ENCODE measurements at places on chromosomes 7 and 10.

DNA sequence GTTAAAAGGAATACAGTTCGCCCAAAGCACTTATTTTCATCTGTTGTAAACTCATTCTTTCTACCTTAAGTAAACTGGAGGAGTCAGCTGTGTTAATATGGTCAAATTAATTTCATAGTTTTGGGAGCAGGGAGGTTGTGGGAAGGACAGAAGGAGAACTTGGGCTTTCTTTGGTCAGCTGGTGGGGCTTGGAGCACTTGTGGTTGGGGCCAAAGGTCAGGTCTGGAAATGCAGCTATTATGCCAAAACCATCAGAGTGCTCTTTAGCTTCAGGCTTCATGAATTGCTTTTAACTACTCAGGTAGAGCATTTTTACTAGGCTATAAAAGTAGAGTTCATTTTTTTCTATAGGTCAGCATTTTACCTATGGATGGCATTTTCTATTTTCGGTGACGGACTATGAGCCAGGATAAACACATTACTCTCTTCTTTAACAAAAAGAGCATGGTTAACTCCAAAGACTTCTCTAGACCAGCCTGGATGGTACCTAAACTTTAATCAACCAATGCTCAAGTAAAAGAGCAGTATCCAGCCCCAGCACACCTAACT is 30.0 kb downstream of the STEAP4 start:
- no peak for DNase-seq

- no peak for DNase-seq
These were observed 25.4 kb downstream of the TBATA start for GRCh38 chr10:70759781-70760180.

DNA sequence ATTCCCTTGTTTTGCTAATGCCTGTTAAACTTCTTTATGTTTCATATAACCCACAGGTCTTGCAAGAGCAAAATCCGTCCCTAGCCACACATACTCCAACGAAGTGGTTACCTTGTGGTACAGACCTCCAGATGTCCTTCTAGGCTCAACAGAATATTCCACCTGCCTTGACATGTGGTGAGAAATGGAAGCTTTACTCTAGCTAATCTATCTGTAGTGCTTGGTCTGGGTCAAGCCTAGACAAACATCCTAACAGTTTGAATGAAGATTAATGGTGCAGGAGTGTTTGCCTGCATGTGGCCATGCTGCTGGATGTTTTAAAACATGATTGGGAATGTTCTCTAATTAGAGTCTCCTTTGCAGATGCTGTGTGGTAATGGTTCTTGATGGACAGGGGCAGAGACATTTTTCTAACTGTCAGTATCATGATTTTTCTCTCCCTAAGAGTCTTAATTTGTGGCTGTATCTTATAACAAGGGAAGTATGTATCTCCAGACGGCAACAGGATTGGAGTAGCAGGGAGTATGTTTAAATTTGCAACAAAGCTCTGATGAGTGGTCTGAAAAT is 308.5 kb upstream of the FZD1 start:
- no peak for DNase-seq

DNA sequence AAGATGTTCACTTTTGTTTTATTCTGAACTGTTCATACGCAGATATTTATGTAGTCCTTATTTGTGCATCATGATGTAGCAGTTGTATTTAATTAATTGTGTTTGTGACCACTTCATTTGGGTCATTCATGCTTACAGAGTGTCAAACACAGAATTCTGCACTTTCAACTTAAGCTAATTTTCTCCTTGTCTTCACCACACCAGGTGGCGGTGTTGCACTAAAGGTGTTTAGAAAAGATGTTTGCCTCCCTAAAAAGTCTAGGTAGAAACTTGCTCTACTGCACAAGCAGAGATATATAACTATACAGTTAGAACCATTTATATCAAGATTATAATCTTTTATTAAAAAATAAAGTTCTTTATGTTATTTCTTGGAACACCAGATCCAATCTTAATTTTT is 1.3 kb upstream of the TAS2R38 start:
- no peak for DNase-seq

GRCh38 chr7:49797987-49798660 is 24.7 kb downstream of the VWC2 start:
- DNase-seq = no peak

DNA sequence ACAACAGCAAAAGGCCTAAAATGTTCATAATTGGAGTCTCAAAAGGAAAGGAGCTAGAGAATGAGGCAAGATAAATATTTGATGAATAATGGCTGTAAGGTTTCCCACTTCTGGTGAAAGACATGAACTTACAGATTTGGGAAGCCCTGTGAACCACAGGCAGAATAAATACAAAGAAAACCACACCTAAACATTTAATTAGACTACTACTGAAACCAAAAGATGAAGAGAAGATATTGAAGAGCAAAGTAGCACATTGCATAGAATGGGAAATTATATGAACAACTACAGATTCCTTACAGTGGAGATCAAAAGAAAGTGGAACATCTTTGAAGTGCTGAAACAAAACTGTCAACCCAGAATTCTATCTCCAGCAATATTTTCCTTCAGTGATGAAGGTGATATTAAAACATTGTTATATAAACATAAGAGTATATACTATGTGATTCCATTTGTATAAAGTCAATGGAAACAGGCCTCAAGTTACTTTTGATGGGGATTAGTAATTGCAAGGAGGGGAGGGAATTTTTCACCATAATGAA is 191.3 kb upstream of the KAT6B start:
- no peak for DNase-seq

DNA sequence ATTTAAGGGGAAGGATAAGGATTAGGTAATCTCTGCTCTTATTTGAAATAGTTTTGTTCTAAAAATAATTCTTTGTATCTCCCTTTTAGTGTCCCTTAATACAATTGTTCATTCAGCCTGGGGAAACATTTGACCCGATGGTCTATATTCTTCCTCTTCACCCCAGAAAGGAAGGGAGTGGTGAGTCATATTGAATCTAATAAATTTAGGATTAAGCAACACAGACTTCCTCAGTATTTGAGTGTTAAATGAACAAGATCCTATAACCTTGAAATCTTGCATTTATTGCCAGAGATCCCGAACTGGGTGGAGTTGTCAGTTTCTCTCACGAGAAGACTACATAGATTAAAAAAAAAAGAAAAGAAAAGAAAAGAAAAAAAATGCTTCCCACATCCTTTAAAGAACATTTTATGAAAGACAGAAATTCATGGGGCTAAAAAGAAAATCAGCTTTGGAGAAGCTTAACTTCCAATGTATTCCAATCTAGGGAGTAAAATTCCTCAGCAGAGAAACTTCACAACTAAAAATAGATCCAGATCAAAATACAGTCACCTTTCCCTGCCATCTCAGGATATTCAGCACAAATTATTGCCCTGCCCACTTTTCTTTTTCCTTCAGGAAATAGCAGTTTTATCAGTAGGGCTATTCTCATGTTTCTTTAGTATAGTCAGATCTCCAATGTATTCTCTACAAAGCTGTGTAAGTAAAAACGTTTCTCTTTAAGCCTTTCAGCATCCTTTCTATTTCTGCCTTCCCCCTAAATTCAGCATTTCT is 82.2 kb downstream of the SEMA3D start:
- no peak for DNase-seq

- DNase-seq = no peak
These were observed 161.0 kb downstream of the HERPUD2 start for GRCh38 chr7:35533902-35534301.

- no peak for DNase-seq
These were observed 125.3 kb upstream of the CCDC6 start for GRCh38 chr10:60031664-60032063.

DNA sequence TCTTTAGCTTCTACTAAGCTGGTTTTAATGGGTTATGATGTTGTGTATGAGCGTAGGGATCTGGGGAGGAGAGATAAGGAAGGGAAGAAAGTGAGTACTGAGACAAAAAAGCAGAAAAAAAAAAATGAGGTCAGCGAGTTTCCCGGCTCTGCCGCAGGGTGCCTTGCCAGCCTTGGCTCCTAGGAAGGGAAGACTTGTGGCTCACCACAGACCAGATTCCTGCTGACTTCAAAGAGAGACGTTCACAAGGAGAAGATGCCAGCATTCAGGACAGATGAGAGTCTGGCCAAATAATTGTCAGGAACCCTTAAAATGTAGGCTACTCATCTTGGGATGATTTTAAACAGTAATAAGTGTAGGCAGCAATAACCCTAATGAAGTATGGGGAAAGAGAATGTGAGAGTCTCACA is 11.4 kb upstream of the FAS start:
- DNase-seq = no peak

DNA sequence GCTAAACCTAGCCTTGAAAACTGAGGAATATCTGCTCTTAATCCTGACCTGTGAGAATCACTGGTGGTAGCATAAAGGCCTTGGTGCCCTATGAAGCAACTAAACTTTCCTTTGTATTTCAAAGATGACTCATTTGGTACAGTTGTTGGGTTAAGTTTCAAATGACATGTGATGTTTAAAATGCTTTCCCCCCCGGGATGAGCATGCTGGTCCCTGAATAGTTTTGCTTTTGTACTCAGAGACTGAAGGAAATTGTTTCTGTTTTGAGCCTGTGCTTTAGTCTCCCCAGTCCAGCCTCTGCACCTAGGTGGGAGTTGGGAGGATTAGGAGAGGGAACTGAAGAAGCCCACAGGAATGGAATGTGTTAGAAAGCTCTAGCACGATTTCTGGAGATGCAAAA is 258.9 kb upstream of the NPY start:
- DNase-seq = no peak

GRCh38 chr10:63258920-63259678 is 126.0 kb downstream of the NRBF2 start:
- no peak for DNase-seq

GRCh38 chr7:33748793-33749192 is 156.5 kb upstream of the BMPER start:
- DNase-seq = no peak

- no peak for DNase-seq
These were observed 509.4 kb upstream of the ADARB2 start for GRCh38 chr10:2246747-2247146.

DNA sequence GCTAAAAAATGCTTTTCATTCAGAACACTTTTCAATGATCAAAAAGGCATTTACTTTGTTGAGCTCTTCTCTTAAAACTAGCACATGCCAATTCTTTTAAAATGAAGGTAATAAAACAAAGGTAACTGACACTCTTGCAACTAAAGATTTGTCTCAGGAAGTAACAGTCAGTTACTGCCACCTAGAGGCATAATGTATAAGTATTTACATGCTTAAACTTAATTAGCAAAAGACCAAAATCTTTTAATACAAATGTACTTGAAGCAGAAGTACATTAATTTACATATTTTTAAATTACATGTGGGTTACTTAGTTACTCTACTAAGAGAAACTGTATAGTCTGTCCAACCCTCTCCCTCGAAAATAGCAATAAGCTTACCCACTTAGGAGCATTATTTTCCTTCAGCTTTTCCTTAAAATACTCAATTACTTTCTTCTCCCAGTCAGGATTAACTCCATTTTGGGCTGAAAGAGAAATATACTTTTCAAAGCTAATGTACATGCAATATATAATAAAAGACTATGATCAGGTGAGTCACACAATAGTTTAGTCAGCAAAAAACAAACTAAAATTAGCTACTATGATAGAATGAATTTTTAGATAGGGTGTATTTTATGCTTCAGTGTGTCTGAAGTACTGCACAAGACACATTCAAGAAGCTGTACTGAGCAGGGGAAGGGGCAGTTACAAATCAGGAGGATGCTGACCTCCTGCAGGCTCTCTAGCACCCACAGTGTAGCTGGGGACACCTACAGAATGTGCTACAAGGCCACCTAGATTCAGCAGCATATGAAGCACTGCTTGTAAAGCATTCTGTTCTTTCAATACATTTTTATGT is 13.0 kb downstream of the MCMBP start:
- DNase-seq = no peak

DNA sequence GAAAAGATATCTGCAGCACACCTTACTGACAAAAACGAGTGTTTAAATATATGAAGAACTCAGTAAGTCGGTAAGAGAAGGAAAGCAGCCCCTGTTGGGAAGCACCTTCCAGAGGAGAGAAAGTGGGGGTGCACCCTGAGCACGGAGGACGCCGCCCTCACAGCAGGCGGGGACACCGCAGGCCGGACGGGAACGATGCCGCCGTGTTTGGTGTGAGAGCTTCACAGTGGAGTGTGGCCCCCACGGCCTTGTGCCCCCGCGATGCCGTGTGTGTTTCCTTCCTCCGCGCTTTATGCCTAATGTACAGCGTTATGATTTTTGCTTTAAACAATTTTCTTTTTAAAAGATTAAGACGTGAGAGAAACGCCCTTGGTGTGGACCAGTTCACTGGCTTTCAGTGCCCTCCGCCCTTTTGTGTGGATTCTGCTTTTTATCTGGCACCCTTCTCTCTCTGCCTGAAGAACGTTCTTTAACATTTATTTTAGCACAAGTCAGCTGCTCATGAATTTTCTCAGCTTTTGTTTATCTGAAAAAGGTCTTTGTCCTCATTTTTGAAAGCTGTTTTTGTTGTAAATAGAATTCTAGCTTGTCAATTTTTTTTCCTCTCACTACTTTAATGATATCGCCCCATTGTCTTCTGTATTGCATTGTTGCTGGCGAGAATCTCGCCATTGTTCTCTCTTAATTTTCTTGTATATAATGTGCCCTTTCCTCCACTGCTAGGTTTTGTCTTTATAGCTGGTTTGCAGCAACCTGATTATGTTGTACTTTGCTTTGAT is 110.7 kb downstream of the INPP5A start:
- no peak for DNase-seq

GRCh38 chr10:44792119-44792775 is 118.9 kb upstream of the TMEM72 start:
- DNase-seq = no peak

DNA sequence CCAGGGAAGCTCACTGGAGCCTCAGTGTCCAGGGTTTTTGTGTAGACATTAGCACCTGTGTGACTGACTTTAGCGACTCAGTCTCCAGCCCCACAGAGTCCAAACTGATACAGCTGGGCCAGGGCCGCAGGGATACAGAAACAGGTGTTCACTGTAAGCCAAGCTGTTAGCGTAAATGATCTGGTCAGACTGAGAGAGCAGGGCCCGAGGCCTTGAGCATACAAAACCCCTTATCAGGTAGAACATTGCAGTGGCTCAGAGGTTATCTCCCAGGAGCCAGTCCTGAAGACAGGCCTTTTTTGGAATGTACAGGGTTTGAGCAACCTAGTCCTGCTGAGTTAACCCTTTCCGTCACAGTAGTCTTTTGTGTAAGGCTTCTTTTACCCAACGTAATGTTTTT is 25.0 kb downstream of the LHPP start:
- no peak for DNase-seq

DNA sequence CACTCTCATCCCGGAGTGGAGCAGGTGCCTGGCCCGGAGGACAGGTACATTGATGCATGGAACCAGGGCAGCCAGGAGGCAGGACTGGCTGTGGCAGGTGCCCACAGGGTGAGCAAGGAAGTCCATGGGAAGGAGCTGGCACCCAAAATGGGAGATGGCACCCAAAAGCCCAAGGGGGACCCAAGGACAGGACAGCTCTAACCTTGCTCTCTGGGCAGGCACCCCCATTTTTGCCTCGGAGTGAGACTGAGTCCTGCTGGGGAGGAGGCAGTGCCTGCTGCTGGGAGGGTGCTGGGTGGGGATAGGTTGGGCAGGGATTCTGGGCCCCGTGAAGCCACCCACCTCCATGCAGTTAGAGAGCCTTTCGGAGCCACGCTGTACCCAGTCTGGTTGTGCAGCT is 234.5 kb downstream of the TCERG1L start:
- no peak for DNase-seq

- DNase-seq = no peak
These were observed 14.7 kb downstream of the HSPB1 start for GRCh38 chr7:76316984-76317781.

Data from activated naive CD4-positive, alpha-beta T cell treated with anti-CD3 and anti-CD28 coated beads, Interleukin-2, amount 50 U/mL, for 16 hours (primary cell).